ENCODE measurements at places on chromosomes 6 and 20.

- DNase-seq, result no peak
Observed at GRCh38 chr6:93786474-93787330, 367.3 kb upstream of the EPHA7 start.

DNA sequence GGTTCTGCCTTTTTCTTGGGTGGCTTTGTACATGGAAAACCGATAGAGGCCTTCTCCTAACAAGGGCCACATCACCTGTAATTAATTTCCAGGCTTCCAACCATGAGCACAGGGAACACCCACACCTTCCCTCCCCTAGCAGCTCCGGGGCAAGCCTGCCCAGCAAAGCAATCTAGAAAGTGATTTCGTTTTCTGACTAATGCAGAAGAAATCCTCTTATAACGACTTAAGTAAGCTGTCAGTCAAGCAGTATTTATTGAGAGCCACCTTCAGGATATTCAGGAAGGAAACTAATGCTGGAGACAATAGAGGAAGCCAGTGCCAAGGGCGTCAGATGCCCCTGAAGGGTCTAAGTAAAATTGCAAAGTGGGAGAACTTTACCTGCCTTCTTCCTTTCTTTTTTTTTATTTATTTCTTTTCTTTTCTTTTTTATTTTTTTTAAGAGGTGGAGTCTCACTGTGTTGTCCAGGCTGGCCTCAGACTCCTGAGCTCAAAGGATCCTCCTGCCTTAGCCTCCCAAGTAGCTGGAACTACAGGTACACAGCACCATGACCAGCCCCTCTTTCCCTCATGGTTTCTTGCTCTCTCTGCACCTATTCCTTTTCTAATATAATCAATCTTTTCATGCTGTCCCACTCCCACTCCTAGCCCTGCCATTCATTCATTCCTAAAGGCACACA is 67.5 kb upstream of the MBOAT1 start:
- DNase-seq, result no peak

GRCh38 chr6:26141378-26141904 is 54.2 kb downstream of the HFE start:
- DNase-seq, result no peak

DNA sequence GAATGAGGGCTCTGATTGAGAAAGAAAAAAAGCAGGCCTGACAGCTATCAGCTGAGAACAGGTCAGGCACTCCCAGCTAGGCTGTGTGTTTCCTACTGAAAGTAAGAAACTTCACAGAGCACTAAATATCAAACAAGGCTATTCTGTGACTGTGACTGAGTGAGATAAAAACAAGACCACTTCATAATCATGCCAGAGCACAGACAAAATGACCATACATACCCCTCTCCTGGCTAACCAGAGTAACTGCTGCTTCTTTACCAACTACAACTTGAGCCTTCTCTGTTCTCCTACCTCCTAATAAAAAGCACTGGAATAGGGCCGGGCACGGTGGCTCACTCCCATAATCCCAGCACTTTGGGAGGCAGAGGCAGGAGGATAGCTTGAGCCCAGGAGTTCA is 6.8 kb upstream of the BTN1A1 start:
- no peak for DNase-seq

GRCh38 chr6:137868721-137869548 is 1.9 kb downstream of the TNFAIP3 start:
- no peak for DNase-seq

- DNase-seq, result no peak
Observed at GRCh38 chr6:14423955-14424354, 306.4 kb downstream of the CD83 start.

DNA sequence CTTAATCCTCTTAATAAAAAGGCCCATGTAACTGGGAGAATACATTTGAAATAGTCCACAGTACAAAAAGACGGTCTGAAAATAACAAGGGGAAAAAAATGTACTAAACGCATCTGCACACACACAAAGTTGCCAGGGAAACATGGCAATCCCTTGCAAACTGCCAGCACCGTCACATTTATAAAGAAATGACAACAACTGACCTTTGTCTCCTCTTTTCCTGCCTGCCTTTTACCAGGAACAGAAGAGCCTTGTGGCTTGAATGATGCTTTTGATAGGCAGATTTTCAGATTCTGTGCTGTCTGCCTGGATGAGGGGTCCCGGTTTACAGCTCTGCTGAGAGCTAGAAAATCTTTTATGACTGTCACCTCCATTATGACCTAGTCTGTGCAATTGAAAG is 308.6 kb upstream of the ZFP64 start:
- no peak for DNase-seq

GRCh38 chr6:13112921-13113320 is 215.4 kb downstream of the TBC1D7 start:
- no peak for DNase-seq

DNA sequence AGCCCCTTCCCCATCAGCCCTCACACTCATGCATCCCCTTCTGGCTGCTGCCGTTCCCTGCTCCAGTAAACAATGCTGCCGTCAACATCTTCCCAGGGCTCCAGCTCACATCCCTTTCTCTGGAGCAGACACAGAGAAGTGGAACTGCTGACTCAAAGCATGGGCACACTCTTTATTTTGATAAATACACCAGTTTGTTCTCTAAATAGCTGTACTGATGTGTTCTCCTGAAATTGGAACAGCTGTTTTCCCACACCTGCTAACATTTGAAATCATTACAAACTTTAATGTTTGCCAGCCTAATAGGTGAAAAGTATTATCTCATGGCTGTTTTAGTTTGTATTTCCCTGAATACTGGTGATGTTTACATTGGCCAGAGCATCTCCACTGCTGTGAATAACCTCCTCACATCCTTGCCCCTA is 102.1 kb upstream of the NXT1 start:
- no peak for DNase-seq

DNA sequence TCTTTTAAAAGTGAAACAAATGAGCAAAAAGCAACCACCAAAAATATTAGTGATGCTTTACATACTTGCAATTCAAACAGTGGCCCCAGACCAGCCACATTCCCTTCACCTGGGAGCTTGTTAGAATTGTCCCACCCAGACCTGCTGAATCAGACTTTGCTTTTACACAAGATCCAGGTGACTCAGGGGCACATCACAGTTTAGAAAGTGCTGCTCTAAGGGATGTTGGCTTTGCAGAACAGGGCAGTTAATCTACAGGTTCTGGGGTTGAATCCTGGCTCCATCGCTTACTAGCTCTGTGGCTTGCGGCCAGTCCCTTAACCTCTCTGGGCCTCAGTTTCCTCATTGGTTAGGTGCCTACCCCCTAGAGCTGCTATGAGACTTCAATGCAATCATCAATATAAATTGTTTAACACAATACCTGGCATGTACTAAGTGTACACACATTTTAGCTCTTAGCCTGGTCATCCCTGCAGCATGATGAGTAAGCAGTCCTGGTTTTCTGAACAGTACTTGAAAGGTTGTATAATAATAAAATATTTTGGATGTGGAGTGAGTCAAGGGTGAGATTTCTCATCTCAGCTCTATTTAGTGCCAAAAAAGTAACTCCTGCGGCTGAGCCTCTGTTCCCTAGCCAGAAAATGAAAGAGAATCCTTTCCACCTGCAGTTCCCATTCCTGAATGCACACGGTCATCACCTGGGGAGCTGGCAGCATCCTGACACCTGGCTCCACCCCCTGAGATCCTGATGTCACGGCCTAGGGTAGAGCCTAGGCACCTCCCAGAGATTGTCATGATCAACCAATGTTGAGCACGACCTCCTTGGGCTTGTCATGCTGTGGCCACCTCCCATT is 162.7 kb downstream of the ANKRD60 start:
- no peak for DNase-seq

GRCh38 chr6:25889877-25890853 is 16.1 kb upstream of the SLC17A3 start:
- DNase-seq, result no peak

DNA sequence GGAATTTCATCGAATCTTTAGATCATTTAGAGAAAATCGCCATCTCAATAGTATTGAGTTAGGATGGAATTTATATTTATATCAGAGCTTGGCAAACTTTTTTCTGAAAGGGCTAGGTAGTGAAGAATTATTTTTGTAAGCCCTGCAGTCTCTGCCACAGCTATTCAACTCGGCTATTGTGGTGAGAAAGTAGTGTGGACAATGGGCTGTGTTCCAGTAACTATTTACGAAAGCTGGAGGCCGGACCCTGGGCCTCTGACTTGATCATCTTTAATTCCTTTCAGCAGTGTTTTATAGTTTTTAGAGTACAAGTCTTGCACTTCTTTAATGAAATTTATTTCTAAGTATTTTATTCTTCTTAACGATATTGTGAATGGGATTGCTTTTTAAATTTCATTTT is 201.5 kb downstream of the FARS2 start:
- DNase-seq, result no peak
